Skeletal muscle cell (primary cell): ENCODE measurements at places on chromosomes 7 and 10.

DNA sequence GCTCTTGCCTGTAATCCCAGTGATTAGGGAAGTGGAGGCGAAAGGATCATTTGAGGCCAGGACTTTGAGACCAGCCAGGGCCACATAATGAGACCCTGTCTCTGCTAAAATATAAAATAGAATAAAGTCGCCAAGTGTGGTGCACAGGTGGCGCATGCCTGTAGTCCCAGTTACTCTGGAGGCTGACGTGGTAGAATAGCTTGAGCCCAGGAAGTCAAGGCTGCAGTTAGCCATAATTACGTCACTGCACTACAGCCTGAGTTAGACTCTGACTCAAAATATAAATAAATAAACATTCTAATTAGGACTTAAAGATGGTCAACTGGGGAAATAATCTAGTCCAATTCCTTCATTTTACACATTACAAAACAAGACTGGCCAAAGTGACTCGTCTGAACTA is 768 bp downstream of the CHCHD2 start:
- peak; percentile 40 for DNase-seq

- DNase-seq = no peak
These were observed 95.3 kb downstream of the SEC61G start for GRCh38 chr7:54663603-54664234.

DNA sequence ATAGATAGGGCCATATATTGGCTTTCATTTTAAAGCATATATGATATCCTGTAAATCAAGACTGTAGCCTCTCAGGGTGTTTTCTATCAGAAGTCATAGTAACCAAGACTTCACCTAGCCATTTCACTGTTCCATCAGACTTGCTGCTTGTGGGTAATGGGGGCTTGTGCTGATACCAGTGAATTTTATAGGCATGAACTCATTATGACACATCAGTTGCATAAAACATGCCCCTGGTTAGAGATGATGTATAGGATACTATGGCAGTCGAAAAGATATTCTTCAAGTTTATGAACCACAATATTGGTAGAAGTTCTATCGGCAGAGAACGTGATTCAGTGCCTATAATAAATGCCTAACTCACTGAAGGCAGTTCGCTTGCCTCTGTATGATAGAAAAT is 206.4 kb downstream of the ITGB1 start:
- no peak for DNase-seq

GRCh38 chr7:96084881-96085553 is 236.9 kb downstream of the SLC25A13 start:
- peak; percentile 10 for DNase-seq

DNA sequence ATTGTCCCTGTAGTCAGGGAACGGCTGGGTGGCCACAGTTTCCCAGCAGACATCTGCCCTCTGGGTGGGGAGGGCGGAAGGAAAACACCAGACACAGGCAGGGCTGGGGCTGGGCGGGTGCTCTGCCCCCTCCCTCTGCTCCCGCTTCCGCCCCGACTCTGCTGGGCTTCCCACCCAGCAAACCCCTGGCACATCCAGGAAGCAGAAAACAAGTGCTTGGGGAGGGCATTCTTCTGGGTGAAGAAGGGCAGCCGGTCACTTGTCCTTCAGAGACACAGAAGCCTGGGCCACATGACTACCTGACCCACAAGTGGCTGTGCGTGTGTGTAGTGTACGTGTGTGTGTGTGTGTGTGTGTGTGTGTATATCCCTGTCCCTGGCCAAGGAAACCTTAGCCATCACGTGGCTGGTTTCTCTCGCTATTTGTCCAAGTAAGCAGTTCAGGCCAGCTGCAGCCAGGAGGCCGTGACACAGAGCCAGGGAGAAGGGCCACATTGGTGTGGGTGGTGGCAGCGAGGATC is 77.9 kb downstream of the ZMIZ1 start:
- DNase-seq = no peak

GRCh38 chr10:119139464-119140067 is 25.9 kb downstream of the SFXN4 start:
- no peak for DNase-seq

GRCh38 chr10:94430701-94431100 is 28.4 kb downstream of the TBC1D12 start:
- DNase-seq = no peak

- peak; percentile 48 for DNase-seq
These were observed 1187.9 kb downstream of the XPNPEP1 start for GRCh38 chr10:108735380-108735779.

GRCh38 chr10:5584895-5585516 is 60.2 kb downstream of the CALML3 start:
- no peak for DNase-seq

GRCh38 chr10:7541137-7542087 is 125.4 kb downstream of the ITIH5 start:
- DNase-seq = no peak

GRCh38 chr10:80447436-80448190 is 6.5 kb upstream of the TSPAN14 start:
- DNase-seq = no peak

- DNase-seq = peak; percentile 43
These were observed 41.2 kb downstream of the TNS3 start for GRCh38 chr7:47540387-47541350.
